ENCODE measurements at places on chromosomes 7 and 10.

DNA sequence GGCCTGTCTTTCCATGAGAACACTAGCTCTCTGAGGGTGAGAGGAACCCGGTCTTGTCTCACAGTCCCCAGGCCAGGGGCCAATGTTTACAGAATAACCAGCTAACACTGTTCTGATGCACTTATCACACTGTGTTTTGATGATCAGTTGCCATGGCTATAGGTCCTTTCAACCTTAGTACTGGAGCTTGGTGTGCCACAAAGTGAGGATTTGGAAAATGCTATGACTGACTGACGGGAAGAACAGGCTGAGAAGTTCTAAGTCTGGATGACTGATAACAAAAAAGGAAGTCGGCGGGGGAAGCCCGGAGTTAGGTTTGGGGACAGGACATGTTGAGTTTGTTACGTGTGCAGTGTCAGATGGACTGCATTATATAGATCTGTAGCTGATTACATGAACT lies 141.8 kb downstream of the CTTNBP2 start:
- no peak for DNase-seq

GRCh38 chr7:13560441-13560840 lies 429.0 kb downstream of the ETV1 start:
- DNase-seq: no peak

DNA sequence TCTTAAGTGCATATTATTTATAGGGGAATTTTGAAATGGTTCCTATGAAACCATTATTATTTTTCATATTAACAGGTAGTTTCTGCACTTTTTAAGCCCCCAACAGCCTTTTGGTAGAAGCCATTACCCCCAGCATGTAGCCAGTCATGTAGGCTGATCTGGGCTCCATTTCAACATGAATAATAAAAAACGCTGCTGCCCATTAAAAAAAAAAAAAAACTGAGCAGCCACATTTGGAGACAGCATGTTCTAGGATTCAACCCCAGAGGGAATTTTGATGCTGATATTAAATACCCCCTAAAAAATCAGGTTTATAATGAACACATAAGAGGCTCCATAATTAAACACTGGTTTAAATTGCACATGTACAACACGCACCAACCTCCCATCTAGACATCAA lies 181.3 kb downstream of the RTKN2 start:
- DNase-seq: no peak

- no peak for DNase-seq
Measured at GRCh38 chr7:108314049-108314448, 142.2 kb downstream of the NRCAM start.

DNA sequence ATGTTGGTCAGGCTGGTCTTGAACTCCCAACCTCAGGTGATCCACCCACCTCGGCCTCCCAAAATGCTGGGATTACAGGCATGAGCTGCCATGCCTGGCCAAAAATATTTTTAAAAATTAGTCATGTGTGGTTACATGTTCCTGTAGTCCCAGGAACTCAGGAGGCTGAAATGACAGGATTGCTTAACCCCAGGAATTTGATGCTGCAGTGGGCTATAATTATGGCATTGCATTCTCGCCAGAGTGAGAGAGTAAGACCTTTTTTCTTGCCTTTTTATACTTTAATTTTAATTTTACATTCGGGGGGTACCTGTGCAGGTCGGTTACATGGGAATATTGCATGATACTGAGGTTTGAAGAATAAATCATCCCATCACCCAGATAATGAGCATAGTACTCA lies 86.6 kb upstream of the ZNF92 start:
- no peak for DNase-seq

- DNase-seq: no peak
Measured at GRCh38 chr7:141558544-141559183, 7.5 kb downstream of the AGK start.

GRCh38 chr7:10181996-10182395 lies 791.7 kb upstream of the PHF14 start:
- DNase-seq: no peak

DNA sequence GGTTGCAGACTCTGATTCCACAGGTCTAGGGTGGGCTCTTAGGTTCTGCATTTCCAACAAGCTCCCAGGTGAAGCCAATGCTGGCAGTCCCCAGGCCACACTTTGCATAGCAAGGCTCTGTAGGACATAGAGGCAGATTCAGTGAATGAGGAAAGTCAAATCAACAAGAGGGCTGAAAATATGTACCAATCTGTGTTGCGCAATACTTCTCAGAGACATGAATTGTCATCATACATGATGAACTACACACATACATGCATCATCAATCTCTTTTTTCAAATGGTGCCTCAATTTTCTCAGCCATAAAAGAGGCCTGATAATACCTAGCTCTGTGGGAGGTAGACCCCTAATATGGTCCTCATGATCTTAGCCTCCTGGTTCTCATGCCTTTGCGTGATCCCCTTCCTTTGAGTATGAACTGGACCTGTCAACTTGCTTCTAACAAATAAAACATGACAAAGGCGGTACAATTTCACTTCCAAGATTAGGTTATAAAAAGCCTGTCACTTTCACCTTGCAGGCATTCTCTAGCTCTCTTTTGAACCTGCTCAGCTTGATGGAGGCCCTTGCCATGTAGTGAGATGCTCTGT lies 49.0 kb downstream of the PIK3CG start:
- no peak for DNase-seq

- no peak for DNase-seq
Measured at GRCh38 chr7:146554556-146554955, 438.0 kb downstream of the CNTNAP2 start.

DNA sequence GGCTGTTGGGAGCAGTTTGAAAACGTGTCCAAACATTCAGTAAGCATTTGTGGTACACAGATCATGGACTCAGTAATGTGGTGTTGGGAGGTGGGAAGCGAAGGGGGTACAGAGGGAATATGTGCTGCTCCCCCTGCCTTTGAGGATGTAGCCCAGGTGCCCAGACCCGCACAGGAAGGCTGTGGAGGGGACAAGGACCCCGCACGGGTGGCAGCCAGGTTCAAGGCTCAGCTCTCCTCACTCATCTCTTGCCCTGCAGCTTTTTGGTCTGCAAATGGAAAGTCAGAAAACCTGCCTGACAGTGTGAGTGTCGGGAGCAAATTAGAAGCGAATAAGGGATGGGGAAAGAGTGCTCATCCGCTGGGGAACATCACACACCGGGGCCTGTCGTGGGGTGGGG lies 27.3 kb upstream of the EN2 start:
- DNase-seq: no peak

DNA sequence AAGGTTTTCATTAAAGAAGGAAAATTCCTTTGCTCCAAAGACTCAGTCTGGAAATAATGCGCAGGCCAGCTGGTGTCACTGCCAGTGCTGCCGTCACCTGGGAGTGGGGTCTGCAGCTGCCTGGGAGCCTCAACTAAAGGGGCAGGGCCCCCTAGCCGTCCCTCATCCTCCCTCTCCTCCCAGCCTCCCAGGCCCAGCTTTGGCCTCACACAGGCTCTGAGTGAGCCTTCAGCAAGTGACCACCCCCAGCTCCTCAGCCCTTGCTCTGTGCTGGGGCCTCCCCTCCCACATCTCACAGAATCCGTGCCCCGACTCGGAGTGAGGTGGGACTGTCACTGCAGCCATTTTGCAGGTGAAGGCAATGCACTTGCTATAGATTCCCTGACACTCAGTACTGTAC lies 11.1 kb upstream of the RET start:
- DNase-seq: no peak

DNA sequence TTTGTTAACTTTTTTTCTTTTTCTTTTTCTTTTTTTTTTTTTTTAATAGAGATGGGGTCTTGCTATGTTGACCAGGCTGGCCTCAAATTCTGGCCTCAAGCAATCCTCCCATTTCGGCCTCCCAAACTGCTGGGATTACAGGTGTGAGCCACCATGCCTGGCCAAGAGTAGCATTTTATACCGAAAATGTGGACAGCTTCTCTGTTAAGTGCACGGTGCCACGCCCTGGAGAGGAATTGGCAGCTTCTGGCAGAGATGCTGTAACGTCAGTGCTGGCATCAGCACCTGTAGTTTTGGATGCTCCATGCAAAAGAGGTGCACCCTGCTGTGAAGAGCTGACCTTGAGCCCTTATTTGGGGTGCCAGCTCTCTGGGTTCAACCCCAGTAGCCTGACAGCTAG lies 18.2 kb downstream of the IL15RA start:
- DNase-seq: no peak

DNA sequence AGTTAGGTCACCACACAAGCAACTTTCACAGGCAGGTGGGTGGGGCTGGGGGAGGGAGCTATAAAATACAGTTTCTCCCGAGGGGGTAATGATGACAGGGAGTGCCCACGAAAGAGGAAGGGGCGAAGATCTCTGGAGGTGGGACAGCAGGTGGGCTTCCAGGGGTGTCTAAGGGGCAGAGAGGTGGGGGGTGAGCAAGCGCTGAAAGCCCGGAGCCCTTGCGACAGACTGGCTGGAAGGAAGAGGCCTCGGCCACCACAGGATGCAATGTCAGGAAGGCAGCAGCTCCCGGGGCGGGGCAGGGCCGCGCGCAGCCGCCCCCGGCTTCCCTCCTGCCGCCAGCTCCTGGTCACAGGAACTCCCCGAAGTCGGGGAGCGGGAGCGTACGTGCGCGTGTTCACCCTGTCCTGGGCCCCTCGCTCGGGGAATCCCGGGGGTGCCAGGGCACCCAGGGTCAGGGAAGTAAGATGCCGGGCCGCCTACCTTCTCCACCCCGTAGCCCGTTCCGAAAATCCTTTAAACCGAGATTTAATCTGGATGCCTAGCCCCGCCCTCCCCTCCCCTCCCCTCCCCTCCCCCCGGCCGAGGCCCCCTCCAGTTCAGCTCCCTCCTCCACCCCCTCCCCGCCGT lies 105.2 kb upstream of the PPIF start:
- DNase-seq: peak; percentile 62

DNA sequence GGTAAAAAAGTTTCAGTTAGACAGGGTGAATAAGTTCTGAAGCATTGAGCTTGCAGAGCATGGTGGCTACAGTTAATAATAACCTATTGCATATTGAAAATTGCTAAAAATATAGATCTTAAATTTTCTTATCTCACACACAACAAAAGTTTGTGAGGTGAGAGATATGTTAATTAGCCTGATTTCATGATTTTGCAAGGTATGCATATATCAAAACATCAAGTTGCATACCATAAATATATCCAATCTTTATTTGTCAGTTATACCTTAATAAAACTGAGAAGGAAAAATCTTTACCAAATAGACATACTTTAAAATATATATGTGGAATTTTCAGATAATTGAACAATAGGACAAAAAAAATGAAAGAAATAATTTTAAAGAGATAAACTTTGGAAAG lies 16.6 kb downstream of the TAC1 start:
- no peak for DNase-seq

- no peak for DNase-seq
Measured at GRCh38 chr10:93838278-93838677, 55.5 kb upstream of the SLC35G1 start.

DNA sequence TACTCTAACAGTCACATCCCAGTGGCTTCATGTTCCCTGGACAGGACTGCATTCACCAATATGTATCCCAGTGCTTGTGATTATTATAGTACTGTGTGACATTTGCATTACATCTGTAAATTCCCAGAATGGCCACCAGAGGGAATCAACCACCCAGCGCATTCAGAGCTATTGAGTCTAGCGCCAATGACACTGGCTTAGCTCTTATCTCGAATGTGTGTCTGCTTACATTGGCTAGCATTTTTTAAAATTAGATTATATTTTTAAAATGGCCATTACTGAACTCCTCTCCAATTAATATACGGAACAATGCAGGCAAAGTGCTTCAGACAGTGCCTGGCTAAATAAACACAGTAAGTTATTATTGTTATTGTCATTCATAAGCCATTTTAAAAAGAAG lies 36.3 kb downstream of the TRIL start:
- peak; percentile 50 for DNase-seq

DNA sequence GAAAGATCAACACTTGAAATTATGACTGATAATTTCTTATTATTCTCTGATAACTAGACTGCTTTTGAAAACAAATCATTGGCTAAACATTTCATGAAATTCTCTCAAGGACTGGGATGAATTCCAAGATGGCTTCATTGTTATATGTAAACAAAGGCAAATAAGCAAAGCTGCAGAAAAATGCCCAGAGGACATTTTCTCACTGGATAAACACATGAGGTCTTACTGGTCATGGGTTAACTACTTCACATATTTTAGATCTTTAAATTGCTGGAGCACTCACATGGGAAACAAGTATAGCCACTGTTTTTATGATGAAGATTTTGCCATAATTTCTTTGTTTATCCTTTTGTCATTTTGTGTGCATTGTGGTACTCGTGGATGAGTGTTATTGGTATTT lies 239.1 kb downstream of the PHF14 start:
- DNase-seq: no peak

- no peak for DNase-seq
Measured at GRCh38 chr10:103481974-103482531, 3.0 kb upstream of the CALHM3 start.

GRCh38 chr10:23696476-23696875 lies 257.6 kb downstream of the OTUD1 start:
- DNase-seq: no peak

GRCh38 chr10:81403451-81403850 lies 471.5 kb upstream of the NRG3 start:
- DNase-seq: no peak

DNA sequence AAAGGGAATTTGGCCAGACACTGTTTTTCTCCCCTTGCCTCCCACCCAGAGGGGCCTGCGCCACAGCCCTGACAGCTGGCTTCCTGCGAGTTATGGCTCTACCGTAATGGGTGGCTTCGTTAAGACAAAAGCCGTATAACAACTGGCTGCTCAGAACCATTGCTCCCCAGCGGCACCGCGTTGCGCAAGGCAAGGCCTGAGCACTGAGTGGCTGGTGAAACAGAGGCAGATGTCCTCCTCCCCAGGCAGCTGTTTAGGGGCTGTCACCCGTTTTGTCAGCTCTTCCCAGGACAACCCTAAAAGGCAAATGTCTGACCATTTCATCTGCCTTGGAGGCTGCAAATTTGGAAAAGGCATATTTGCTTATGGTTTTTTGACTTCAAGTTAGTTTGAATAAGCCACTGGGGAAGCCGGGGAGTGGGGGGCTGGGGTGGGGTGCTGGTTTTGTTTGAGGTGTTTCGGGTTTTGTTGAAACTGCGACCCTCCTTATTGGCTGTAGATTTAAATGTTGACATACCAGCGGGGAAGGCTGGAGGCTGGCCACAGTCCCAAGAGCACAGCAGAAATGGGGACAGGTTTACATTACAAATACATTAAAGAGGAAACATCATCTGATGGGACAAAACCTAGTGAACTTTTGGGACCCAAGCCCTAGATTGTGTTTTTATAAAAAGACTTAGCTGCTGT lies 681 bp upstream of the SPOCK2 start:
- peak; percentile 69 for DNase-seq

DNA sequence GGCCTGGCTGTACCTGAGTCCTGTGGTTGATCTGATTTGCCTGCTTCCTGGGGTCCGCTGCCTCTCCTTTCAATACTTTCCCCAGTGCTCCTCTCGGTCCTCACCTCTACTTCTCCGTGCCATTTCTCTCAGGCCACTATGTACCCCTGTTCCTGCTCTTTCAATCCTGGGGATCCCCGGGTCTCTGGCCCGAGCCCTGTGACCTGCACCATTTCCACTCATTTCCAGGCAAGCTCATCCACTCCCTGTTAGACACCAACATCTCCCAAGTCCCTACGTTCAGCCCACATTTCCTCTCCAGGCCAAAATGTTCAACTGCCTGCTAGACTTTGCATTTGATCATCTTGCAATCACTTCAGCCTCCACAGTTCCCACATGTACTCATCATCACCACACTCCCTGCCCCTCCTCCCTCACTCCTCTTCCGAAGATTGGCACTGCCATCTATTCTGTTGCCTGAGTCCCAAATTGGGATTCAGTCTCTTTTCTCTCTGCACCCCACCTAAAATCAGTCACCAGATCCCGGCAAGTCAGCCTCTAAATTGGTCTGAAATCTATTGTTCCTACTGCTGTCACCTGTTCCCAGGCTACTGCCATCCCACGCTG lies 34.4 kb upstream of the ZMIZ1 start:
- DNase-seq: no peak

All from CD8-positive, alpha-beta memory T cell (primary cell).